ENCODE measurements at places on chromosomes 11 and 22. TPM values are rescaled to one million over a fixed set of nuclear protein-coding genes. Genes with fewer than 3 reads are reported as not detected.

THY1 gene
- 18.8 TPM for total RNA-seq

P2RY2 gene
- total RNA-seq = 11.3 TPM

VPS37C gene
- 16.4 TPM for total RNA-seq

CARD18 gene
- not detected for total RNA-seq

OR52M1 gene
- total RNA-seq = not detected

TRPM5 gene
- total RNA-seq = not detected

LDLRAD3 gene
- total RNA-seq = 30.2 TPM

RFPL1 gene
- total RNA-seq = not detected

OR8G5 gene
- not detected for total RNA-seq

ATL3 gene
- 30.3 TPM for total RNA-seq

APOBEC3H gene
- total RNA-seq = not detected

ZNF280B gene
- total RNA-seq = 1.4 TPM

TMPRSS4 gene
- total RNA-seq = not detected

IGSF9B gene
- 1.6 TPM for total RNA-seq

DUSP8 gene
- 2.2 TPM for total RNA-seq

HBG2 gene
- total RNA-seq = not detected

DCDC1 gene
- 0.55 TPM for total RNA-seq

LRRC75B gene
- total RNA-seq = 8.4 TPM

F2 gene
- total RNA-seq = 2.2 TPM

MMP13 gene
- not detected for total RNA-seq

GAS2 gene
- total RNA-seq = 1.3 TPM

MS4A4A gene
- not detected for total RNA-seq

FAR1 gene
- total RNA-seq = 42.3 TPM

PLEKHB1 gene
- total RNA-seq = 0.81 TPM

PKDREJ gene
- total RNA-seq = not detected

RFPL2 gene
- total RNA-seq = 0.16 TPM

KCNJ1 gene
- not detected for total RNA-seq

KIRREL3 gene
- 9.8 TPM for total RNA-seq

AASDHPPT gene
- total RNA-seq = 28.8 TPM

CCDC116 gene
- 0.06 TPM for total RNA-seq

MPEG1 gene
- not detected for total RNA-seq

PGA5 gene
- total RNA-seq = not detected

AP2A2 gene
- total RNA-seq = 39.1 TPM

IL17REL gene
- 0.04 TPM for total RNA-seq

HPX gene
- total RNA-seq = 0.27 TPM

TENM4 gene
- 0.17 TPM for total RNA-seq

MLC1 gene
- not detected for total RNA-seq

VWCE gene
- total RNA-seq = 0.56 TPM

HEPN1 gene
- total RNA-seq = not detected

LRFN4 gene
- 115 TPM for total RNA-seq

KRTAP5-9 gene
- total RNA-seq = not detected

SCGB1D4 gene
- not detected for total RNA-seq

OLFML1 gene
- total RNA-seq = not detected

GAL gene
- 18.4 TPM for total RNA-seq

MUC15 gene
- not detected for total RNA-seq

GRM5 gene
- not detected for total RNA-seq

UBE4A gene
- total RNA-seq = 9.4 TPM

CREB3L1 gene
- 3.8 TPM for total RNA-seq

OR4S1 gene
- not detected for total RNA-seq

SPINDOC gene
- 49.8 TPM for total RNA-seq

TMEM45B gene
- total RNA-seq = not detected

APOL4 gene
- not detected for total RNA-seq

TREH gene
- total RNA-seq = not detected

RASSF10 gene
- total RNA-seq = 2.1 TPM

PLA2G3 gene
- not detected for total RNA-seq
